ENCODE measurements at places on chromosomes 7 and 10. TPM values are rescaled to one million over a fixed set of nuclear protein-coding genes. Genes with fewer than 3 reads are reported as not detected.

The NEBL gene
- total RNA-seq: not detected

The PPP2R2D gene
- total RNA-seq: 36.5 TPM

The BMPR1A gene
- total RNA-seq: 8.0 TPM

The ZMIZ2 gene
- 77.8 TPM for total RNA-seq

The CUZD1 gene
- 2.8 TPM for total RNA-seq

The OR2A12 gene
- total RNA-seq: not detected

The ACBD7 gene
- 5.2 TPM for total RNA-seq

DNA sequence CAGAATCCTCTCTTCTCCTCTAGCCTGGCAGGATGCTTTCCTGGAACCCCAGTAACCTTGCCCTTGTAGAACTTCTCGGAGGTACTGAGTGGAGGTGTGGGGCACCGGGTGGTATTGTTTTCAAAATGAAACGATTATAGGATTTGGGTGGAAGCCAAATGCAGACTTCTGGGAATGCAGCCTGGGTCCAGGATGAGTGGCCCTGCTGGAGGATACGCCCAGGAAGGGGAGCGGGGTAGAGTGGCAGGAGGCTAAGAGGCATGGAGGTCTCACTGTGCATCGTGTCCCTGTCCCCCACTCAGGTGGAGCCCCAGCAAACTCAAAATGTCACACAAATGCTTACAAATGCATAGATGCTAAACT is 109.1 kb upstream of the PPIF start:
- H3K4me1 ChIP-seq: peaks cover 33% of the 10 kb centered on the region
- no peak for DNase-seq
- no peak overlapping the region for H3K4me3 ChIP-seq
- no peaks in the 10 kb centered on the region for H3K36me3 ChIP-seq

DNA sequence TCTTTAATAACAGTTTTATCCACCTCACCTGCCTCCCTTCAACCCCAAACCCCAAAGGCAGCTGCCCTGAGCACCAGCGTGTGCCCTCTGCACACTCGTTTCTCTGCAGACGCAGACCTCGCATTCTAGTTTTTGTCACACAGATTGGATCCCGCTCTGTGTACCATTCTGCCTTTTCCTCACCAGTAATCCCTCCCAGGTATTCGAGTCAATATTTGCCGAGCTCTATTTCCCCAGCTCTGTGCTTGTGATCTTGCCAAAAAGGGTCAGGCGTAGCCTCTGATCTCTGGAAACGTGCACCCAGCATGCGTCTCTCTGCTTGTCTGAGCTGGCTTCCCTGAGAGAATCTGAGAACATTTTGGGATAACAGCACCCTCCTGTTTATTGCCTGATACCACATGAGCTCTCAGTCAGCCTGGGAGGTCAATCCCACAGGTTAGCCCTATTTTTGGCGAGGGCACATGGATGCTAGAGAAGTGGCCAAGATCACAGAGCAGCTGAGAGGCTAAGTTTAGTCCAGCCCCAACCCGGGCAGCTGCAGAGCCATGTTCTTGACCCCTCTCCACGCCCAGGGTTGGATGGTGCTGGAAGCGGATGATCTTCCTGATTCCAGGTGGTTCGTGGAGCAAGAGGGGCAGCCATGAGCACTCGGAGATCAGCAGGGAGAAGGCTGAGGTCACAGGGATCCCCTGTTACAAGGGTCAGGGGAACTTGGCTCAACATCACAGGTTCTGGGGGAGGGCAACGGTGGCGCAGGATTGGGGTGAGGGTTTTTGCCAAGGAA is 29.1 kb downstream of the FOXL3 start:
- H3K27me3 ChIP-seq: peaks cover 21% of the 10 kb centered on the region
- no peaks in the 10 kb centered on the region for H3K4me1 ChIP-seq
- DNase-seq: no peak
- no peak overlapping the region for H3K27ac ChIP-seq

DNA sequence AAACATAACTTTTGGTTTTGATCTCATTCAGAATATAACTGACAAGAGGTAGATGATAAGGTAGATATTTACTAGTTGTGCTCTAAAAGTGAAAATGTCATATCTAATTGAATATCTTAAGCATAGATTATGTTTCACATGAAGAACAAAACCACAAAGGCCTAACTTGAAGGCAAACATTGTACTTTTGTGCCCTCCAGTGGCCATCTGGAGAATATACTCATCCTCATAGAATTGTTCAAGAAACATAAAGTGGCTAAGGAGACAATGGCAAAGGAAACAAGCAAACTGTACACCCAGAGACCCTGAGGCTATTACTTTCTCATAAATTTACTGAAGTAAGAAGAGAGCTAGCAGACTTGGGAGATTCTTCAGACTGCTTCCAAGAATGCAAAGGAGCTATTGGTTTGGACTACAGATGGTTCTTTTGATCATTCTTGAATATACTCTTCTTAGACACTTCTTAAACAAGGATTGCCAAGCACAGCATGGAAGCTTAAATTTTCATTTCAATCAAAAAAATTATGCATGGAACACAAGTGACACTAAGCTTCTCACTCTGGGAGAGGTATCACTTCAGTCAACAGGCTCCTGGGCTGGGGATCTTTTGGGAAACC is 98.2 kb upstream of the DKK1 start:
- no peaks in the 10 kb centered on the region for H3K4me1 ChIP-seq
- peak; percentile 53 for DNase-seq
- peaks cover 2% of the 10 kb centered on the region for H3K27me3 ChIP-seq
- H3K4me3 ChIP-seq: no peak overlapping the region

- H3K4me1 ChIP-seq: peaks cover 14% of the 10 kb centered on the region
- DNase-seq: no peak
- no peak overlapping the region for H3K4me3 ChIP-seq
Measured at GRCh38 chr7:44059219-44060090, 5.9 kb downstream of the PGAM2 start.

- peaks cover 15% of the 10 kb centered on the region for H3K36me3 ChIP-seq
- peaks cover 19% of the 10 kb centered on the region for H3K4me1 ChIP-seq
- peak overlapping the region; percentile 60 for H3K27ac ChIP-seq
Measured at GRCh38 chr7:5661942-5662341, 119.5 kb downstream of the RNF216 start.

DNA sequence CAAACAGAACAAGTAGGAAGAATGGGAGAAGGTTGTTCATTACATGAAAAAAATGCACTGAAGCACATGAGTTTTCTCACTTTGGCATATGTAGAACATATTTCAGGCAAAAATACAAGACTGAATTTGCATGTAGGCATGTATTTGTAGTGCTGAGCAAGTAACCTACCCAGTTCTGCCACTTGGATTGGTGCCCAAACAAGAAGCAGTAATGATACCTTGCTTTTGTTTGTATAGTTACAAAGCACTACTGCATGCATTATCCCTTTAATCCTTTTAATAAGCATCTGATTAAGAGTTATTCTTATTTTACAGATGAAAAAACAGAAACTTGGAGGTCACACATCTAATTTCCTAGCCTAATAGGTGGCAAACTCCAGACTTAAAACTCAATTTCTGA is 23.1 kb upstream of the CTTNBP2 start:
- DNase-seq: no peak
- no peaks in the 10 kb centered on the region for H3K4me1 ChIP-seq
- H3K27me3 ChIP-seq: no peaks in the 10 kb centered on the region
- H3K36me3 ChIP-seq: no peaks in the 10 kb centered on the region
- no peak overlapping the region for H3K4me3 ChIP-seq
- no peak overlapping the region for H3K27ac ChIP-seq

GRCh38 chr10:115001506-115002381 is 63.7 kb downstream of the TRUB1 start:
- H3K4me3 ChIP-seq: no peak overlapping the region
- no peak for DNase-seq
- H3K27me3 ChIP-seq: peaks cover 2% of the 10 kb centered on the region
- no peak overlapping the region for H3K27ac ChIP-seq
- no peaks in the 10 kb centered on the region for H3K36me3 ChIP-seq

DNA sequence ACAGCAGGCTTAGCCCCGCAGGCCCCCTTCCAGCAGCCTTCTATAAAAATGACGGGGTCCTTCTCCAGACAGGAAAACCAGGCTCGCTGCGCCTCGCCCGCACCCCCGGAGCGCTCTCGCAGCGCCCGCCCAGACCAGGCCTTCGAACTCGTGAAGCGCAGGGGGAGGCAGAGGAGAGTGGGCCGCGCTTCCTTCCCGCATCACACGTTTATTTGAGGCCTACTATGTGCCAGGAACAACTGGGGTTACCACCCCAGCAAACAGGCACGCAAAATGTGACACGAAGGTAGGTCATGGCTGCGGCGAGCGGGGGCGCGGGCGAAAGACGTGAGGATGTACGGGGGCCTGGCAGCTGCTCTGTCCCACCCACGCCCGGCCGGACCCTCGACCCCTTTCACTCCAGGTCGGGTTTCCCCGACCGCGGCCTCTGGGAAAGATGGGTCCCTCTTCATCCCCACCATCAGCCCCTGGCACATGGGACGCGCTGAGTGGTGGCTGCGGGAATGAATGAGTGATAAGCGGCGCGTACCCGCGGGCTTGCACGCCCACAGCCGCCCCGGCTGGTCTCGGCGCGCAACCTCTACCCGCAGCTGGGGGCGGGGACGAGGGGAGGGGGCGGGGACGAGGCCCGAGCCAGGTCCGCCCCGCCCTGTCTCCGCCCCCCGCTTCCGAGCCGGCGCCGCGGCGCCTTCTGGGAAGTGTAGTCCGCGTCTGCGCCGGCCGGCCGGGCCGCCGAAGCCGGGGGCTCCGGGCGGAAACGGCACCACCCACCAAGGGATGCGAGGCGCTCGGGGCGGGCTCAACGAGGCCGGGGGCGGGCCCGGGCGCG is 59.1 kb downstream of the ZNF467 start:
- peak overlapping the region; percentile 77 for H3K27ac ChIP-seq
- H3K4me1 ChIP-seq: peaks cover 17% of the 10 kb centered on the region
- peaks cover 4% of the 10 kb centered on the region for H3K27me3 ChIP-seq
- peaks cover 5% of the 10 kb centered on the region for H3K36me3 ChIP-seq
- peak overlapping the region; percentile 73 for H3K4me3 ChIP-seq

GRCh38 chr10:104307576-104308438 is 30.5 kb downstream of the ITPRIP start:
- peaks cover 4% of the 10 kb centered on the region for H3K27me3 ChIP-seq
- H3K36me3 ChIP-seq: peaks cover 55% of the 10 kb centered on the region
- peak overlapping the region; percentile 87 for H3K27ac ChIP-seq
- DNase-seq: no peak
- peaks cover 84% of the 10 kb centered on the region for H3K4me1 ChIP-seq

- no peaks in the 10 kb centered on the region for H3K27me3 ChIP-seq
- no peak overlapping the region for H3K4me3 ChIP-seq
- H3K36me3 ChIP-seq: no peaks in the 10 kb centered on the region
- no peak for DNase-seq
- no peak overlapping the region for H3K27ac ChIP-seq
- H3K4me1 ChIP-seq: no peaks in the 10 kb centered on the region
Measured at GRCh38 chr7:147952918-147953317, 637.6 kb upstream of the C7orf33 start.

GRCh38 chr7:84017651-84018050 is 176.9 kb downstream of the SEMA3A start:
- no peaks in the 10 kb centered on the region for H3K36me3 ChIP-seq
- no peak for DNase-seq
- no peak overlapping the region for H3K4me3 ChIP-seq
- H3K27me3 ChIP-seq: no peaks in the 10 kb centered on the region

GRCh38 chr7:39372383-39372782 is 193.8 kb upstream of the YAE1 start:
- no peak overlapping the region for H3K4me3 ChIP-seq
- no peak overlapping the region for H3K27ac ChIP-seq
- DNase-seq: no peak

GRCh38 chr7:127815631-127816145 is 163.7 kb downstream of the SND1 start:
- H3K27ac ChIP-seq: no peak overlapping the region
- H3K4me3 ChIP-seq: no peak overlapping the region
- peaks cover 22% of the 10 kb centered on the region for H3K4me1 ChIP-seq
- H3K36me3 ChIP-seq: peaks cover 10% of the 10 kb centered on the region

DNA sequence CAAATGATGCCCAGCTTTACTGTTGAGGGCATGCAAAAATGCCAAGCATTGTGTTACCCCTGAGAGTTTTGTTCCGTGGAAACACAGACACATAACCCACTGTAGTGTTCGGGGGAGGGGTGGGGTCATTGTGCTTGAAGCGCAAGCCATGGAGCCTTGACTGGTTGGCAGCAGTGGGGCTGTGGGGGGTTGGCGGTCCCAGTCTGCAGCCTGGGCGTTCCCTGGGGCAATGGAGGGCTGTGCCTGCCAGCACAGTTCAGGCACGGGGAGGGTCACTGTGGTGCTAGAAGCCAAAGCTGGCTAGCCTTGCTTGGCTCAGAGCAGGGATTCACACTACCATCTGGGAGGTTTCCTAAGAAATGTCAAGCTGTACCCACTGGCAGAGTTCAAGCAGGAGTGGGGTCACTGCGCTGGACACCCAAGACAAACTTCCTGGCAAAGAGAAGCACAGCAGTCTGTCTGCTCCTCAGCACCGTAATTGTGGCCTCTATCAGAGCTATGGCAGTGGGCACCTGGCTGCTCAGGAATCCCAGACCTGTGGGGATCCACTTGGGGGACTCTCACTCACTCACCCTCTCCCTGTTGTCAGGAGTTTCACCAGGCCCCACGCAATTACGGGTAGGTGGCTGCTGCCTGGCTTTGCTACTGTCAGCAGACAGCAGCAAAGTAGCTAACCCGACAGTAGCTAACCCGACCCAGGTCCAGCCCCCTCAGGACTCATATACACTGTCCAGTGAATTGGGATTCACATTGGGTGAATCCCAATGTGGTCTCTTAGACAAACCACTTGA is 292.4 kb downstream of the ZWINT start:
- no peak overlapping the region for H3K4me3 ChIP-seq
- no peaks in the 10 kb centered on the region for H3K27me3 ChIP-seq
- H3K36me3 ChIP-seq: no peaks in the 10 kb centered on the region

- H3K27me3 ChIP-seq: no peaks in the 10 kb centered on the region
- DNase-seq: no peak
- H3K4me1 ChIP-seq: no peaks in the 10 kb centered on the region
- H3K36me3 ChIP-seq: no peaks in the 10 kb centered on the region
Measured at GRCh38 chr10:11898372-11899066, 75.4 kb downstream of the PROSER2 start.

DNA sequence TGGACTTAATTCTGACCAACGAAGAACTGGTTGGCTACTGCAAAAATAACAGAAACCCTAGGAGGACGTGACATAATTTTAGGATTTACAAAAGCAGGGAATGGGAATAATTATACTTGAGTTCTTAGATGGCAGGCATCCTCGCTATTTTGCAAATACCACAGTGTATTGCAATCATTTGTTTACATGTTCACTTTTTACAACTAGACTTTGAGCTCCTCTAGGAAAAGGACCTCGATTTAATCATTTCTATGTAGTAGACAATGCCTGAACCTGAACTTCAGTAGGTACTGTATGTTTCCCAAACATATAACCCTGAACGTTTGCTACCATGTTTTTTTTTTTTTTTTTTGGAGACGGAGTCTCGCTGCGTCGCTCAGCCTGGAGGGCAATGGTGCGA is 137.7 kb downstream of the CNOT4 start:
- no peak overlapping the region for H3K4me3 ChIP-seq
- H3K27me3 ChIP-seq: no peaks in the 10 kb centered on the region
- DNase-seq: no peak
- H3K36me3 ChIP-seq: peaks cover 3% of the 10 kb centered on the region
- no peak overlapping the region for H3K27ac ChIP-seq

DNA sequence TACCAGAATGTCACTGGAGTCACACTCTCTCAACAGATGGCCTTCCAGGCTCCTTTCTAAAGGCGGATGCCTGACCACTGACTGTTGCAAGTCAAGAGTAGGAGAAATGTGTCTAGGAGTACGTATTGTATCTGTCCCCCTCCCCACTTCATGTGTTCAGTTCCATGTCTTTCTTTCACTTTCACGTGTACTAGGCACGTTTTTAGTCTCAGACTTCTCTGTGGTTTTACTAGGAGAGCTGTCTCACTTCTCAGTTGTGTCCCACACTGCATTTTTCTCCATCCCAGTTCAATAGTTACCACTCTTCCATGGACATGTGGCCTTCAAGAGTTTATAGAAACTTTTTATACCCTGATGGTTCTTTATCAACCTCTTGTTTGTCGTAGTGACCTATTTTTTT is 893.0 kb downstream of the NRG3 start:
- no peaks in the 10 kb centered on the region for H3K27me3 ChIP-seq
- H3K36me3 ChIP-seq: no peaks in the 10 kb centered on the region
- H3K27ac ChIP-seq: no peak overlapping the region
- H3K4me3 ChIP-seq: no peak overlapping the region

All from activated CD8-positive, alpha-beta T cell treated with anti-CD3 and anti-CD28 coated beads, Interleukin-2, amount 10 ng/mL, durations not matched to agents 7 days and 5 days (primary cell).